ENCODE measurements at places on chromosomes 6 and 20. TPM values are rescaled to one million over a fixed set of nuclear protein-coding genes. Genes with fewer than 3 reads are reported as not detected.

DNA sequence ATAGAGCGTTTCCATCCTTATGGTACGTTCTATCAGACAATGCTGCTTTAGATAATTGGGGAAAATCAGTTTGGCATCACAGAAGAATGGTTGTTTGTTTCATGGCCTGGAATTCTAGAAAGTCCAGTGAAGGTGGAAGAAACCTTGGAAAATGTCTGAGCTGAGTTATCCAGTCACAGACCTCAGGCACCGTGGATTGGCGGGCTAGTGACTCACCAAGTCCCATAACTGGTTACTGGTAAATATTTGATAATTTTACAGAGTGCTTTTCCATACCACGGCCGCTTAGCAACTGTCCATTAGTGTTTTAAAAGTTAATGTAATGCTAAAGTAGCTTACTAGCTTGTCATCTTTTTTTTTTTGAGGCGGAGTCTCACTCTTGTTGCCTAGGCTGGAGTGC is 99.4 kb downstream of the SLC35B3 start:
- H3K27me3 ChIP-seq, result no peaks in the 10 kb centered on the region
- no peaks in the 10 kb centered on the region for H3K36me3 ChIP-seq
- no peak overlapping the region for H3K4me3 ChIP-seq
- no peak for DNase-seq
- no peaks in the 10 kb centered on the region for H3K4me1 ChIP-seq

BFSP1 gene
- 0.39 TPM for total RNA-seq

RBM24 gene
- total RNA-seq, result not detected

DNA sequence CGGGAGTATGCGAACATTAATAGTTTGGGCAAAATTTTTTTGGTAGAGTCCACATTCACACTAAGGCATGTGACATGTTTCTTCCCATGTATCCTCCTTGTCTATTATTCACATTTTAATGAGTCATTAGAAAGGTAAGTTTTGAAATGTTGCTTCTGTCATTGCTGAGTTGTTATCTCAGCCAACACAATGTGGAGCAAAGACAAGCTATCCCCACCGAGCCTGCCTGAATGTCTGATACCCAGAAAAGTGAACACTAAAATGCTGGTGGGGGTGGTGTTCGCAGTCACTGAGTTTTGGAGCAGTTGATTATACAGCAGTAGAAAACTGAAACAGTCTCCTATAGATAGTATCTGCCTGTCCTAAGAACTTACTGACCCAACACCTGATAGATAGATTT is 68.3 kb upstream of the ASF1A start:
- H3K27ac ChIP-seq, result no peak overlapping the region
- DNase-seq, result no peak
- H3K27me3 ChIP-seq, result no peaks in the 10 kb centered on the region
- no peaks in the 10 kb centered on the region for H3K4me1 ChIP-seq

DNA sequence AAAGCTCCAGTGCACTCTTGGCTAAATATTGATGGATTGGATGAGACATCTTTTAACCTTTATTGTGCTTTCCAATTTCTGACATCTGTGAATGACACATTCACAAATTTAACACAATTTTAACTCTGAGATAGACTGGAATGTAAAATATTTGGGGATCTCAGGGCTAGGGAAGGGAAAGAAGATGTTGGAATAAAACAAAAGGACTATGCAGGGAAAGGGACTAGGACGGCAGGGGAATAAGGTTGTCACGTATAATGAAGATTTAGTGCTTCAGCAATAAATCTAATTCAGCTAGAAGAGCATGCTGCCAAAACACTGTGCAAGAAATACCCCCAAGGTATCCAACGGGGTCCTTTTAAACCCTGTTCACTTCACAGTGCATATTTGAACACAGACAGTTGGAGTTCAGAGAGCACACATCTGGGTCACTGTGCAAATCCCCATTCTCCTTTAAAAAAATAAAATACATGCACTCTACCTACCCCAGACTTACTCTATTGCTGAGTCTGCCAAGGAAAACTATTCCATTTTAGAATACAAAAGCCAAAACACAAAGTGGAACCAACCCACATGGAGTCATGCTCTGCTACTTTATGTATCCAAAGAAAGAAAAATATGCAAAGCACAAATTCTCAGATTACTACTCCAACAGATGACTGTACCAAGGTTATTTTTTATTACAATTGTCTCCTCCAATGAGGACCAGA is 151.0 kb upstream of the RSPO3 start:
- H3K36me3 ChIP-seq, result no peaks in the 10 kb centered on the region
- DNase-seq, result no peak
- H3K4me3 ChIP-seq, result no peak overlapping the region

RIMS4 gene
- not detected for total RNA-seq

LAMP5 gene
- not detected for total RNA-seq

- no peak overlapping the region for H3K27ac ChIP-seq
- peaks cover 25% of the 10 kb centered on the region for H3K4me1 ChIP-seq
- H3K4me3 ChIP-seq, result no peak overlapping the region
- no peaks in the 10 kb centered on the region for H3K36me3 ChIP-seq
- peaks cover 73% of the 10 kb centered on the region for H3K27me3 ChIP-seq
- no peak for DNase-seq
Measured at GRCh38 chr6:133891927-133892812, 3.3 kb downstream of the TCF21 start.

DNA sequence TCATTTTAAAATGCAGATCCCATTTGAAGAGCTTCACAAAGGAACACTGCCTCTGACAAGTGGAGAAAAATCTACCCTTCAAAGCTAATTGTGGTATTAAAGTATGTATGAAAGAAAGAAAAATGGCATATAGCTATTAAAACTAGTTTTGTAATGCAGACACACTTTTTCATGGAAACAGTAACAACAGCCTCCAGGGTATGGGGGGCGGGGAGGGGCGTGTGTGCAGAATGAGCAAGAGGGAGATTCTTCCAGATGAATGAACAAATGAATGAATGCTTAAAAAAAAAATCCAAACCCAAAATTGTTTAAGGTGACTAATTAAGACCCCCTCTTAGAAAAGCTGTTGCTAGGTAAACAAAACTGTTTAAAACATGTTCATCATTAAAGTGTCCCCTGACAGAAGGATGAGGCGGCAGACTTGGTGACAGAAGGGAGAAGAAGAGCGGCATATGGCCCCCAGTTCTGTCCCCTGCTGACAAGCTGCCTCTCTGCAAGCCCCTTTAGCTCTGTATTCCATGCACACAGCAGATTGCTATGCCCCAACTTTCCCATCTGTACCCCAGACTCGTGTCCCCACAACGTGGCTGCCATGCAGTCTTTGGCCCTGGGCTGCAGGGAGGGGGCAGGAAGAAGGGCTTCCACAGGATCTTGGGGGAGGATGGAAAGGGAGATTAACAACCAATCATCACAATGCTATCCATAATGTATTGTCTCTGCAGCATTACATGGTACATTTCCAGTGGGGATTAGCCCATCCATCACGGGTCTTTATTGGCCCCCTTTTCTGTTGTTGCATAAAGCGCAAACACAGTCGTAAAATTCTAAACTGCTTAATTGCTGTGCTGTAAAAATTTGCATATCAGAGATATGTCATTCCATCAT is 108.4 kb upstream of the OLIG3 start:
- H3K27me3 ChIP-seq, result peaks cover 15% of the 10 kb centered on the region
- no peak overlapping the region for H3K27ac ChIP-seq
- no peaks in the 10 kb centered on the region for H3K36me3 ChIP-seq
- DNase-seq, result no peak
- H3K4me1 ChIP-seq, result no peaks in the 10 kb centered on the region

- no peak overlapping the region for H3K4me3 ChIP-seq
- no peaks in the 10 kb centered on the region for H3K4me1 ChIP-seq
- no peaks in the 10 kb centered on the region for H3K36me3 ChIP-seq
- no peak for DNase-seq
- H3K27me3 ChIP-seq, result no peaks in the 10 kb centered on the region
Measured at GRCh38 chr6:24140591-24140990, 14.6 kb downstream of the NRSN1 start.

POFUT1 gene
- total RNA-seq, result 14.1 TPM

COL21A1 gene
- total RNA-seq, result not detected

DNA sequence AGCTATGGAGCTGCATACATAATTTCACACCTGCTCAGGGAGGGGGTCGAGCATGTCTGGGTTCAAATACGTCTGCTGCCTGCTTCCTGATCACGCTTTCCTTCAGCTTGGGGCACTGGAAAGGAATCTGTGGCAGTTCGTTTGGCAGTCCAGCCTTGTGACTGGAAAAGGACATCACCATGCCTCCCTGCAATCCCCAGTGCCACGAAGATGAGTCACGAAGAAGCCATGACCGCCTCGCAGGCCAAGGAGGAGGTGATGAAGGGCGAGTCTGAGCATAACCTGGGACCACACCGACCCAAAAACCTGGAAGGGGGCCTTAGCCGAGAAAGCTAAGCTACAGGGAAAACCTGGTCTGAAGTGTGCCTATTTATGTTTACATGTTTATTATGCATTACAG is 13.1 kb downstream of the JAG1 start:
- H3K36me3 ChIP-seq, result no peaks in the 10 kb centered on the region
- H3K27me3 ChIP-seq, result peaks cover 8% of the 10 kb centered on the region
- no peaks in the 10 kb centered on the region for H3K4me1 ChIP-seq
- H3K27ac ChIP-seq, result no peak overlapping the region
- H3K4me3 ChIP-seq, result no peak overlapping the region

GRCh38 chr6:33856031-33856590 is 52.3 kb upstream of the MLN start:
- no peak for DNase-seq
- peaks cover 41% of the 10 kb centered on the region for H3K4me1 ChIP-seq
- H3K4me3 ChIP-seq, result peak overlapping the region; percentile 26
- H3K36me3 ChIP-seq, result no peaks in the 10 kb centered on the region
- no peaks in the 10 kb centered on the region for H3K27me3 ChIP-seq

CAGE1 gene
- 0.57 TPM for total RNA-seq

DNA sequence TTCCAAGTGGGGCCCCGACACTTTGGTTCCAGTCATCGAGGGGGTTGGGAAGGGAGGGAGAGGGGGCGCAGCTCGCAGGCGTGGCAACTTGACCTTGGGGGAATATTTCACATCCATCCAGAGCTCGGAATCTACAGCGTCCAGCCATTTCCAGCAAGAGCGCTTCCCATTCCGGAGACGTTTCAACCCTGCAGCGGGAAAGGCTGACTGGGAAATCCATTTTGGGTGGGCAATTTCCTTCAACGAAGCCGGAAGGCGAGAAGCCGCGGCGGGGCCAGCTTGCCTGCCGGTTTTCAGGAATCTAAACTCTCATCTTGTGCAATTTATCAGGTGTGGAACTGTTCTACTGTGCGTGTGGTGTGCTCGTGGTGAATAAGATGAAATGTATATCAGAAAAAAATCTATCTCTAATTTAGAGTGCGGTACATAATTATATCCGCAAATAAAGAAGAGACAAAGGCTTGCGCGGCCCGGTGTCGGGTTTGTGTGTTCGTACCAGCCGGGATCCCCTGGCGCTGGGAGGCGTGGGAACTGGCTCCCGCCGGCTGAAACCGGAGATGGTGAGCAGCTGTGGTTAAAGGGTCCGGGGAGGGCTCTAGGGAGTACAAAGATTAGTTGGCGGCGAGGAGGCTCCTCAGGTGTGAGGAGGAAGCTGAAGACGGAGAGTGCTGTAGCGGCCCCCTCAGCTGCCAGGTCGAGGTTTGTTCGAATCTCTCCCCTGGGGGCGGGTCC is 4.8 kb downstream of the SLC32A1 start:
- H3K4me3 ChIP-seq, result no peak overlapping the region
- DNase-seq, result no peak
- H3K36me3 ChIP-seq, result no peaks in the 10 kb centered on the region
- no peak overlapping the region for H3K27ac ChIP-seq
- H3K27me3 ChIP-seq, result peaks cover 49% of the 10 kb centered on the region

DNA sequence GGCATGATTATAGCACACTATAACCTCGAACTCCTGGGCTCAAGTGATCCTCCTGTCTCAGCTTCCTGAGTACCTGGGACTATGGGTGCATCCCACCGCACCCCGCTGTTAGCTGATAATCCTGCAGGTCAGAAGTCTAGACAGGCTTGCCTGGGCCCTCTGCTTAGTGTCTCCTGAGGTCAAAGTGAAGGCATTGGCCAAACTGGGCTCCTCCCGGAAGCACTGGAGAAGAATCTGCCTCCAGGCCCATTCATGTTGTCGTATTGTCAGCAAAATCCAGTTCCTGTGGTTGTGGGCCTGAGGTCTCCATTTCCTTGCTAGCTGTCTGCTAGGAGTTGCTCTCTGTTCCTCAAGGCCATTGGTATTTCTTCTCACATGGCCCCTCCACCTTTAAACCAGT is 6.3 kb upstream of the MROH8 start:
- peaks cover 47% of the 10 kb centered on the region for H3K36me3 ChIP-seq
- no peaks in the 10 kb centered on the region for H3K27me3 ChIP-seq
- DNase-seq, result no peak
- no peak overlapping the region for H3K4me3 ChIP-seq

HLA-DQA1 gene
- 20.3 TPM for total RNA-seq

SIRPB2 gene
- not detected for total RNA-seq

DNA sequence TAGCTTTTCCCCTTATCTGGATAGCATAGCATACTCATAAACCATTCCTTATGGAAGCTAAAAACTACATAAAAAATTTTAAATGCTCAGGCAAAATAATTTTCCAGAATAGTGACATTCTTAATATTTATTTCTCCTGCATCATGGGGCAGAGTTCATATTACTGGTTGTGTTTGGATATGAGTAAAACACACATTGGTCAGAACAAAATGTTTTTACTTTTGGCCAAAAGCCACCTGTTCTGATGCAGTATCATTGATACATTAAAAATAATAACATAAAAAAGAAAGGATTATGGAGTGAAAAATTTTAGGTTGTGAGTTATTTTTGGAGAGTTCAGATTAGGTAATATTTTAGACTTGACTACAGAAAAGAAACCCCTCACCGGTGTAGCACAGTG is 33.6 kb downstream of the TRAM2 start:
- H3K27ac ChIP-seq, result no peak overlapping the region
- H3K4me1 ChIP-seq, result no peaks in the 10 kb centered on the region
- no peak for DNase-seq
- H3K4me3 ChIP-seq, result no peak overlapping the region
- H3K27me3 ChIP-seq, result no peaks in the 10 kb centered on the region

GRCh38 chr6:11983306-11983705 is 28.8 kb upstream of the HIVEP1 start:
- H3K4me1 ChIP-seq, result peaks cover 3% of the 10 kb centered on the region
- peaks cover 2% of the 10 kb centered on the region for H3K27me3 ChIP-seq
- no peak overlapping the region for H3K4me3 ChIP-seq
- no peaks in the 10 kb centered on the region for H3K36me3 ChIP-seq

GRCh38 chr20:29409833-29410805 is 1847.3 kb upstream of the DEFB115 start:
- H3K27me3 ChIP-seq, result no peaks in the 10 kb centered on the region
- H3K27ac ChIP-seq, result no peak overlapping the region
- DNase-seq, result no peak
- no peak overlapping the region for H3K4me3 ChIP-seq
- H3K4me1 ChIP-seq, result no peaks in the 10 kb centered on the region
- H3K36me3 ChIP-seq, result no peaks in the 10 kb centered on the region

GRCh38 chr6:83970582-83970981 is 63.0 kb upstream of the MRAP2 start:
- H3K27me3 ChIP-seq, result no peaks in the 10 kb centered on the region
- no peak overlapping the region for H3K4me3 ChIP-seq
- no peak for DNase-seq
- no peaks in the 10 kb centered on the region for H3K36me3 ChIP-seq
